Posterior vena cava (tissue), 2 donors: ENCODE measurements at places on chromosomes 12 and 14. TPM values are rescaled to one million over a fixed set of nuclear protein-coding genes. Genes with fewer than 3 reads are reported as not detected.

- no peak for DNase-seq
These were observed 98.3 kb downstream of the LRRC74A start for GRCh38 chr14:76924371-76925096.

GRCh38 chr12:53551889-53552291, 44.6 kb upstream of the NPFF start:
- no peak for DNase-seq

GRCh38 chr14:92563765-92564285, 50.2 kb downstream of the RIN3 start:
- no peak for DNase-seq

- DNase-seq: peak; percentile 83
These were observed 1.9 kb downstream of the BMP4 start for GRCh38 chr14:53954551-53955228.

DNA sequence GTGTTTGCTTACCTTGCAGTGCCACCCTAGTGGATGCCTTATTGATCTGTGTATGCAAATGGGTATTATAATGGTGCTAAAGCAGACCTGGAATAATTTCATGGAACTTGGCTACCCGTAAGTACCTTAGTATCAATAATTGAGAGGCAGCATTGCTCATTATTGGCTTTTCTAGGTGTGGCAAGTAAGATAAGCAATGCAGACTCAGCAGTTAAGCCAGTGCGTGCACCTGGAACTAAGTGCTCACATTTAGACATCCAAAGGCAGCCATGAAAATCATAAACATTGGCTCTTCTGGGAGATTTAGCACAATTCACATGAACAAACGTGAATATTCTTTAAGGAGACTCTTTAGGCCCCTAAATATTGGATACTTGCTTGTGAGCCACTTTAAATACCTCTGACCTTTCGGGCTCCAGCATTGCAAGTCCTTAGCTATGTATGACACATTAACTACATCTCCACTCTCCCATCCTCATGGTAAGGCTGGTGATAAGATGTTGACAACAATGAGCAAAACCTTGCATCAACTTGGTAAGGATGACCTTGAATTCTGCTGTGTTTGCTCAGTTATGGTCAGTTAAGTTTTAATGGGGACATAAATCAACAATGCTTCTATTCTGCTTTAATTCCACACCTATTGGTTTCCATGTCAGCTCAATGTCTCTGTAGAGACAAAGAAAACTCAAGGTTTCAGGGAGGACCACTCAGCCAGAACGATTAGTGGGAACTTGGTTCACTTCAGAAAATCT, 112.0 kb downstream of the SLC5A8 start:
- no peak for DNase-seq

DNA sequence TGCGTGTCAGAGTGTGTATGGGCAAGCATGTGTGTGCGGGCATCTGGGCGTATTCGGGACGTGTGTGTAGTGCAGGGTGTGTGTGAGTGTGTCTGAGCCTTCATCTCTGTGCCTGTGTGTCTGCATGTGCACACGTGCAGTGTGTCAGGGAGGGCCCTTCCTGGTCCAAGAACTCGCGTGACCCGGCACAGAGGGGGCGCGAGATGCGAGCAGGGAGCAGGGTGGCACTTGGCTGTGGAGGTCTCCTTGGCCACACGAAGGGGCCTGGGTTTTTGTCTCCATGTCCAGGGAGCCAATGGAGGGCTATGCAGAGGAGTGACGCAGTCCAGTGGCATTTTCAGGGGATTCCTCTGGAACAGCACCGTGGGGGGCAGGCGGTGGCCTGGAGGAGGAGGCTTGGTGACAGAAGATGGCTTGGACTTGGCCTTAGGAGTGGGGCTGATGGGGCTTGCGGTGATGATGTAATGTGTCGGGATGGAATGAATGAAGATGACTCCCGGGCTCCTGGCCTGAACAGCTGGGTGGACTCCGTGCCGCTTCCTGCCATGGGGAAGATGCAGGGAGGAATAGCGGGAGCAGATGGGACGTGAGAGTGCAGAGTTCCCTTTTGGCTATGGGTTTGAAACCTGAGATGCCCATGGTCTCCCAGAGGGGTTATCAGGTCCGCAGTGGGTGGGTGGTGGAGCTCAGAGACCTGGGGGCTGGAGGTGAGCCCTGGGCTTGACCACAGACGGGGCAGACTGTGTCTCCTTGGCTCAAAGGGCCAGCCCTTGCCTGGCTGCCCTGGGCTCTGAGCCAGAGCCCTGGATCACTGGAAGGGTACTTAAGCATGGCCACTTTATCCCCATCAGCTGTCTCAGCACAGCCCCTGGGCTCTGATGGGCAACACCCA, 208.3 kb downstream of the PHETA1 start:
- no peak for DNase-seq

- DNase-seq: no peak
These were observed 51.9 kb downstream of the CPSF2 start for GRCh38 chr14:92173668-92174067.

DNA sequence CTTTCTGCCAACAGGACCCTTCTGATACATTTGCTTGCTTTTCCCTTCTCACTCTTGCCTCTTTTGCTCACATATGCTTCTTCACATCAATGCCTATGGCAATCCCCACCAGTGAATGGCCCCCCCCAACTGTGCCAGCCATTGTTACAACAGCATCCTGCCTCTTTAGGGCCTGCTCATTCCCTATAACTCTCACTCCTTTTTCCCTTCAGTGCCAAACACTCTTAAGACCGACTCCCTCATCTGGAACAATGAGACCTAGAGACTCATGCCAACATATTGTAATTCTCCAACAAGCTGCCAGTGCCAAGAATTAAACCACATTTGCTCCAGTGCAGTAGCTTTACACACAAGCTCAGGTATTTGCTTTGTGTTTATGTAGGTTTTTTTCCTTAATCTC, 189.0 kb downstream of the SOX5 start:
- DNase-seq: no peak

Gene PRB2
- not detected for total RNA-seq
